ENCODE measurements at places on chromosomes 3 and 15. TPM values are rescaled to one million over a fixed set of nuclear protein-coding genes. Genes with fewer than 3 reads are reported as not detected.

GRCh38 chr15:51721199-51721960 lies 16.1 kb downstream of the LYSMD2 start:
- DNase-seq, result no peak

GRCh38 chr3:190124067-190124466 lies 3.4 kb upstream of the P3H2 start:
- DNase-seq, result no peak

GRCh38 chr15:73375755-73376305 lies 7.1 kb upstream of the HCN4 start:
- no peak for DNase-seq

DNA sequence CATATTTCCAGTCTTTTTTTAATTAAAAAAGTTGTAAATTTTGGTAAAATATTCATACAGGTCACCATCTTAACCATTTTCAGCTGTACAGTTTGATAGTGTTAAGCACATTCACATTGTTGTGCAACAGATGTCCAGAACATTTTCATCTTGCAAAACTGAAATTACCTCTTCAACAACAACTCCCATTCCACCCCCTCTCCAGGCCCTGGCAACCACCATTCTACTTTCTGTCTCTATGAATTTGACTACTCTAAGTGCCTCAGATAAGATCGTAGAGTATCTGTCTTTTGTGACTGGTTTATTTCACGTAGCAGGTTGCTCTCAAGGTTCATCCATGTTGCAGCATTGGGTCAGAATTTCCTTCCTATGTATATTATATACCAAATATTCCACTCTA lies 76.0 kb downstream of the SLCO3A1 start:
- no peak for DNase-seq

- DNase-seq, result no peak
These were observed 21.0 kb upstream of the CACNA1D start for GRCh38 chr3:53473422-53473821.

GRCh38 chr15:55108858-55109518 lies 87.8 kb downstream of the RSL24D1 start:
- DNase-seq, result peak; percentile 82

DNA sequence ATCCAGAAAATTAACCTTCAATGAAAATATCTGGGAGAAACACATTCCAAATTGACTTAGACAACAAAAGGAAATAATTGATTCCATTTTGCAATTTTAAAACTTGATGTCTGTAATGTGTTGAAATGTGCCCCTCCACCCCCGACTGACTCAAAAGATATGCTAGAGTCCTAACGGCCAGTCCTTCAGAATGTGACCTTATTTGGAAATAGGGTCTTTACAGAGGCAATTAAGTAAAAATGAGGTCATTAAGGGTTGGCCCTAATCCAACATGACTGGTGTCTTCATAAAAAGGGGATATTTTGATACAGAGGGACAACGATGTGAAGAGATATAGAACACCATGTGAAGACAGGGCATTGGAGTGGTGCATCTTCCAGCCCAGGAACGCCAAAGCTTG lies 153.9 kb downstream of the PDZRN3 start:
- DNase-seq, result no peak

The ARL6 gene
- total RNA-seq, result 2.7 TPM

The TMEM62 gene
- 66.1 TPM for total RNA-seq

The GOLGA8S gene
- not detected for total RNA-seq

- DNase-seq, result no peak
These were observed 16.5 kb downstream of the UROC1 start for GRCh38 chr3:126501054-126501453.

The CYP1A2 gene
- not detected for total RNA-seq

DNA sequence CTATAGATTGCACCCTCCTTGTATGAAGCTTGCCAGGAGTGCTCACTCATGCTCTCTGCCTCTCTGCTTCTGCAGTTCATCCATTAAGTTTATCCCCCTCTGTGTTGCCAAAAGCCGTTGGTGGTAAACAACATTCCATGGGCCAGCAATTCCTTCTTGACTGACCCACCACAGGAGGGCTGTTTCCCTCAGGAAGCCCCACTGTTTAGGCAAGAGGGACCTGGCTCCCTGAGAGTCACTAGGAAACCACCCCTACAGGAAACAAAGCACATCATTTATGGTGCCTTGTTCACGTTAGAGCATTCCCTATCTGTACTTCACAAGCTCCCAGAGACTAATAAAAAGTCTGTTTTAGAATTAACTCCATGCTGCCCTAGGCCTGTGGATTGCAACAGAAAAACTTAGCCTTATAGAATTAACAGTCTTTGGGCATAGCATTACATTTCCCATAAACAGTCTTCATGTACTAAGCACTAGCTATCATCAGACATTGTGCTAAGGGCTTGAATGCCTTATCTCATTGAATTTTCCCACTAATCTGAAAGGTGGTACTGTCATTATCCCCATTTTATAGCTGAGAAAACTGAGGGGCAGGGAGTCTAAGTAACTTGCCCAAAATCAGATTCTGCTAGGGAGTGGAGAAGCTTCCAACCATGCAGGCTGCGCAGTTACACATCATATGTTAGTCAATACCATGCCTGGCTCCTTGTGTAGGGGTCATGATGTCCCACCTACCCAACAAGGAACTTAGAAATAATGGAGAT lies 149.9 kb downstream of the SHQ1 start:
- DNase-seq, result no peak

GRCh38 chr15:92053753-92054316 lies 200.3 kb downstream of the SLCO3A1 start:
- peak; percentile 25 for DNase-seq

DNA sequence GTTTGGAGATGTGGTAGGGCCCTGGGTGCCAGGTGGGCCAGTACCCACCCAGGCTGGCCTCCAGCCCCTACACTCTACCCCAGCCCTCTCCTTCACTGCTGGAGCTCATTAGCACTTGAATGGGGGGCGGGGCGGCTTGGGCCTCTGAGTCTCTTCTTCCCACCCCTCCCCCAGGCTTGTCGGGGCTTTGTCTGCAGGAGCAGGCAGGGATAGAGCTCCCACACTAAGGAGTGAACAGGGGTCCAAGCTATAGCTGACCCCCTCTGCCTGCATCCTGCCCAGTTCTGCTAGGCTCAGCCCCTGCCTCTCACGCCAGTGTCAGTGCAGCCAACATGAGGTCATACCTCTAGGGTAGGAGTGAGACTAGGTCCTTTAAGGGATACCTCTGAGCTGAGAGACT lies 5.2 kb downstream of the GNAI2 start:
- DNase-seq, result no peak

The NUP210 gene
- 77.2 TPM for total RNA-seq

DNA sequence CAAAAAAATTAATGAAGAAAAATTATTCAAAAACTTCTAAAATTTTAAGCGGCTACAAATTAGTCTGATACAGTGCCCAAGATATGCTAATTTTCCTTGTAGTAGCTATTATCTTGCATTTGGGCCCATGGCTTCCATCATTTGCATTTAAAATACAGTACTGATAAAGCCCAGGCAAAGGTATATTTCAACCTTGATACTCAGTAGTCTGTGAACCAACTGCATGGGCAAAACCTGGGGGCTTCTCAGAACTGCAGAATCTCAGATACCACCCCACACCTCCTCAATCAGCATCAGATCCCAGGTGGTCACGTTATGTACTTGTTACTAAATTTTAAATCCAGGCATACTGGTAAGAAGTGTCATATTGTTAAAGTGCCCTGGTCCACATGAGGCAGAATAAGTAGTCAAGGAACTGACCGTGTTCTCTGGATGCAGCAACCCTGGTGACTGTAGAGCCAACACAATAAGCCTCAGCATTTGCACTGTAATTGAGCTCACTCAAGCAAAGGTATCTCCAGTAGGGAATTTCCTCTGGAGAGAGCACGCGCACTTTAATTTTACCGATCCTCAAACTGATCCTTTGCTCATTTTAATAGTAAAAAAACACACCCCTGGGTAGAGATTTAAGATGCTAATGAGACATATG lies 31.9 kb downstream of the ZNF385D start:
- no peak for DNase-seq

- no peak for DNase-seq
These were observed 4.9 kb downstream of the TMED3 start for GRCh38 chr15:79315623-79316328.

- DNase-seq, result no peak
These were observed 15.9 kb downstream of the EMC7 start for GRCh38 chr15:34085746-34086145.

- DNase-seq, result peak; percentile 64
These were observed 103.0 kb upstream of the ARHGEF26 start for GRCh38 chr3:154018100-154018696.

The P2RY13 gene
- total RNA-seq, result not detected

GRCh38 chr3:52211268-52211891 lies 13.4 kb downstream of the ALAS1 start:
- DNase-seq, result no peak

The LHFPL4 gene
- not detected for total RNA-seq

DNA sequence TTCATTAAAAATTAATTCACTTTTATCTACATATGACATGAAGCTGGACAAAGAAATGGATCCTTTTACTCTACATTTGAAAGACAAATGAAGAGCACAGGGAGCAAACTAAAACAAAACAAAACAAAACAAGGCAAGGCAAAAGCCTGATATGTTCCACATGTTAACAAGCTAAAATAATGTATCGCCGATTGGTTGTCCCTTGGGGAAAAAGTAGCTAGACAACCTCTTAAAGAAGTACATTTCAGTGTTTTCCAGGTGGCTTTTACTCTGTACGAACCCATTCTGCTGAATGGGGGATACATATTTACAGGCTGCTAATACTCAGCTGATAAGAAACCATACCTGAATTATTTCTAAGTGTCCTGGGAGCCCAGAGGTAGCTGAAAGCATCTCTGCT lies 493.0 kb upstream of the TBL1XR1 start:
- no peak for DNase-seq

- no peak for DNase-seq
These were observed 149.8 kb downstream of the TMCO5A start for GRCh38 chr15:38084289-38084688.

DNA sequence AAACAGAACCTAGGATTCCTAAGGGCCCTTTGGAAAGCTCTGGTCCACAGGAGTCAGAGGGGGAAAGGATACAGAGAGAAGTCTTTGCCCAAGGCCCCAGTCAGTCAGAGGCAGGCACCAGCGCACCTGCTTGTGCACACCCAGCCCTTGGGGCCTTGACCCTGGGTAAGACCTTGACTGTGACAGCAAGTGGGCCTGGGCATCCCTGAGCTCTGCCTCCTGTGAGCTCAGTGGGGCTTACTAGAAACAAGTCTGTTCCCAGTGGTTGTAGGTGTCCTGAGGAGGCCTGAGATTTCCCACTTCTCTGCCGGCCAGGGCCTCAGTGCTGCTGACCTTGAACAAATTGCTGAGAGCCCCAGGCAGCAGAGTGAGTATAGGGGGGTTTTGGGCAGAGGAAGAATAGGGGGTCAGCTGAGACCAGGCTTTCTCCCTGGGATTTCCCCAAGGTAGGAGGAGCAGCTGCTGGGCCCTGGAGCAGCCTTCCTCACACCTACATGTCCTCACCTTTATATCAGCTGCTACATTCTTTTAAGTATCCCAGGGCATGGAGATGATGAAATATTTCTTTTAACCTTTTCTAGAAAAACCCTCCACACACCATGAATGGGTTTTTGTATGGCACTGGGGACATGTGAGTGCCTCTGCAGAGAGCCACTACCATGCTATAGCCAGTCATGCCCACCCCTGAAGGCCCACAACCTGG lies 9.7 kb upstream of the DAG1 start:
- no peak for DNase-seq

The MELTF gene
- total RNA-seq, result 15.3 TPM

DNA sequence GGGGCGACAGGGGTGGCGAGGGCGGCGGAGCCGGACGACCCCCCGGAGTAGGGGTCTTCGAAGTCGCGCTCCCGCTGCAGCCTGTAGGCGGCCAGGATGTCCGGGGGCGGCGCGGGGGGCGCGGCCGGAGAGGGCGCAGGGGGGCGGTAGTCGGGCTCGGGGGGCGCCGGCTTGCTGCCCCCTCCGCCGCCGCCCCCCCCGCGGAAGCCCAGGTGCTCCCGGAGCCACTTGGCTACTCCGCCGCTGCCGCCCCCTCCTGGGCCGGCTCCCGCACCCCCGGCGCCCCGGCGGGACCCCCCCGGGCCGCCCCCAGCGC lies 230 bp downstream of the SHF start:
- no peak for DNase-seq

GRCh38 chr15:48681353-48681752 lies 35.8 kb upstream of the FBN1 start:
- DNase-seq, result no peak

GRCh38 chr15:45677797-45678196 lies 43.0 kb downstream of the SQOR start:
- DNase-seq, result no peak

DNA sequence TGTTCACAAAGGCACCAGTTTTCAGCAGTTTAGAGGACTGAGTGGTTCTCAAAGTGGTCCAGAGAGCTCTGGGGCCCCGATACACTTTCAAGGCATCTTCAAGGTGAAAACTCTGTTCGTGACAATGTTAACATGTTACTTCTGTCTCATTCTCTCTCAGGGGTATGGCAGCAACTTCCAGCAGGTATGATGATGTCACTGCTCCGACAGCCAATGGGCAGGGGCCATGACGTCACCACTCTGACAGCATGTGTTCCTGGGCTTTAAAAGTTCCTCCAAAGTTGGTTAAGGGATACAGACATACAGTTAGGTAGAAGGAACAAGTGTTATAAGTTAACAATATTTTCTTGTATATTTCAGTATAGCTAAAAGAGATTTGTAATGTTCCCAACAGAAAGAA lies 87.9 kb downstream of the KLF15 start:
- DNase-seq, result peak; percentile 17

GRCh38 chr3:31244929-31245817 lies 287.6 kb upstream of the STT3B start:
- DNase-seq, result no peak

The UQCC5 gene
- total RNA-seq, result 15.3 TPM

The DNAJB11 gene
- total RNA-seq, result 63.5 TPM

DNA sequence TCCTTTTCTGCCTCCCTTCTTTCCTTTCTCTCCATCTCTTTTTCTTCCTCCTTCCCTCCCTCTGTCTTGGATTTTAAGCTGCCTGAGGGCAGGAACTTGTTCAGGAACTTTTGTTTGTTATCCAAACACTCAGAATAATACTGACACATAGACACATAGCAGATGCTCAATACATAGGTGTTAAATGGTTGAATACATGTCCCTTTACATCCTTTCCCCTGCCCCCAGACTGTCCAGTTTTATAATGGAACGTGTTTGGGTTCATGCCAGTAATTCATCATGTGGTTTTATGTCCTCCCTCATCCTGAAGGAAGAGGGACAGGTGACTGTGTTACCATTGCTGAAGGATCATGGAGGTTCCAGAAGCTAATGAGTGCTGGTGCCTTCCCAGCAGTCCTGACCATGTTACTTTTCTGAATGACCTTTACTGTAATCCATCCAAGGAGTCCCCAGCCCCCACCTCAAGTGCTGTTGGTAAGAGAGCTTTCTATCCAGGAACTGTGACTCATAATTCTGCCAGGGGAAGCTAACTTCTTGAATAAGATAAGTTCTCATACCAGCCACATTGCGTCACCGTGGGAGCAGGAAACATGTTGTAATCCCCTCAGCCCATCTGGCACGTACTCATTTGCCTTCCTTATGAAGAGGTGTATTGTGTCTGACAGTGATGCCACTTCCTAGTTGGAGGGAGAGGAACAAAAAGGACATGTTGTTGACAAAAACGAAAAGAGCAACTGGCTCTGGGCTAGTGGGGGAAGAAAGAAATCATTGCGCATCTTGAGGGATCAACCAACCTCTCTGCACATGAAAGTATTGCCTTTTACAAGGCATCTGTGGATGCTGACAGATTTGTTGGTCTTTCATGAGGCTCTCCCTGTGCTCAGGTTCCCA lies 52.4 kb downstream of the IL1RAP start:
- peak; percentile 95 for DNase-seq
